ENCODE measurements at places on chromosomes 2 and 18. TPM values are rescaled to one million over a fixed set of nuclear protein-coding genes. Genes with fewer than 3 reads are reported as not detected.

The RGPD4 gene
- total RNA-seq = not detected

The KHK gene
- 0.12 TPM for total RNA-seq

The IL18RAP gene
- total RNA-seq = not detected

The ERBB4 gene
- not detected for total RNA-seq

The PMAIP1 gene
- 14.4 TPM for total RNA-seq

All from pericardium fibroblast (primary cell).